Activated CD4-positive, alpha-beta memory T cell treated with anti-CD3 and anti-CD28 coated beads for 36 hours (primary cell): ENCODE measurements at places on chromosomes 11 and 22. TPM values are rescaled to one million over a fixed set of nuclear protein-coding genes. Genes with fewer than 3 reads are reported as not detected.

The UCP2 gene
- total RNA-seq, result 461 TPM

The EIF3F gene
- total RNA-seq, result 309 TPM

The ANO1 gene
- not detected for total RNA-seq

The C1QTNF5 gene
- not detected for total RNA-seq

DNA sequence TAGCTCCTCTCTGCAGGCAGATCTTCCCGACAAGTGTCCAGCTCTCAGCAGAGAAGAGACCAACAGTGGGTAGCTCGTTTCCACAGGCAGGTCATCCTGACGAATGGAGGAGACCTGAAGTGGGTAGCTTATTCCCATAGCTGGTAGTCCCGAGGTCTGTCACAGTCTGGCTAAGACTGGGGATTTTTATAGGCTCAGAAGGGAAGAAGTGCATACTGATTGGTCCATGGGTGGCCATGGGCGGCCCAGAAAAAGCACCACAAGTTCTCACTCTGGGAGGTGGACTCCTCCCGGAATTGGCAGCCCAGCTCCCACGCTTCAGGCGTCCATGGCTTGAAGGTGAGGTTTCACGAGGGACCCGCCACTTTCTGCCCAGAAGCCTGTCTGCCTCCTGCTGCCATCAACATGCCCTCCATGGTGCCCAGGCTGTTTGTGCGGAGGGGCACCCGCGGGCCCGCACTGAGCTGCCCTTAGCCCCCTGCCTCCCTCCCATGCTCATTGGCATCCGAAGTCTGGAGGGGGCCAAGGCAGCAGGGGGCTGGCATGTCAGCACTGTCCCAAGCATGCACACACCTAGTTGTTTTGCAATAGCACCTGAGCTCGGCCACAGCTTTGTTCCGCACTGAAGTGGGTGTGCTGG, 9.9 kb upstream of the MAP6 start:
- no peak for DNase-seq

- DNase-seq, result no peak
Measured at GRCh38 chr11:108961095-108961494, 296.2 kb downstream of the DDX10 start.

GRCh38 chr11:110716361-110716760, 4.1 kb upstream of the ARHGAP20 start:
- no peak for DNase-seq

- DNase-seq, result peak; percentile 71
Measured at GRCh38 chr11:124402326-124402922, 3.6 kb upstream of the OR8B3 start.

The GAS2 gene
- total RNA-seq, result 0.85 TPM
